ENCODE measurements at places on chromosomes 3 and 15.

DNA sequence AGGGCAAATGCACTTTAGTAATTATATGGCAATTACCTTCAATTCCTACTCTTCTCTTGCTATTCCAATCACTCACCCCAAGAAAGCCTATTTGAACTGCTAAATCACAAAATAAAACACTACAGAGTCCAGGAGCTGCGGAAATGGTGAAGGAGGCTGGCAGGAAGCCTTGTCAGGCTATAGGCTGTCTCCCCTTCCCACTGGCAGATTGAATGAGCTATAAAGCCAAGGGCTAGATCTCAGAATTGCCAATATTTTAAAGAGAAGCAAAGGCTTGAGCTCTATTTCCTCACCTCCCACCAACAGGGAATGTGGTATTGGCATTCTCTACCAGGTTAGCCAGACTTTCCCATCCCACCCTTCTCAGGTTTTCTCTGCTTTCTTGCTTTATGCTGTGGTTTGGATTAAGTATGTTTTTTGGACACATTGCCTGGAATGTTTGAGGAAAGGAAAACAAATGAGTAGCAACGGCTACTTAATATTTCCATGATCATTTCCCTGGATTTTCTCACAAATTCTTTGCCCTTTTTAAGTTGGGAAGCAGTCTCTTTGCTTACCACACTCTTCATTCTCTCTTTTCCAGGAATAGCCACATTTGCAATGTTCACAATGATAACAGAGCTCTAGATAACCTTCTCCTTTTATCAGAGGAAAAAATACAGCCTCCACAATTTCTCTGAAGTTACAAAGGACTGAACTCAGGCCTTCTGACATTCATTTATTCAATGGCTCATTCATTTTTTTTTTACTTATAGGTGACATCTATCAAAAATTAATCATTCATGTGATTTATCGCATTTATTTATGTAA, 1125.4 kb downstream of the ROBO1 start:
- no peak for DNase-seq

DNA sequence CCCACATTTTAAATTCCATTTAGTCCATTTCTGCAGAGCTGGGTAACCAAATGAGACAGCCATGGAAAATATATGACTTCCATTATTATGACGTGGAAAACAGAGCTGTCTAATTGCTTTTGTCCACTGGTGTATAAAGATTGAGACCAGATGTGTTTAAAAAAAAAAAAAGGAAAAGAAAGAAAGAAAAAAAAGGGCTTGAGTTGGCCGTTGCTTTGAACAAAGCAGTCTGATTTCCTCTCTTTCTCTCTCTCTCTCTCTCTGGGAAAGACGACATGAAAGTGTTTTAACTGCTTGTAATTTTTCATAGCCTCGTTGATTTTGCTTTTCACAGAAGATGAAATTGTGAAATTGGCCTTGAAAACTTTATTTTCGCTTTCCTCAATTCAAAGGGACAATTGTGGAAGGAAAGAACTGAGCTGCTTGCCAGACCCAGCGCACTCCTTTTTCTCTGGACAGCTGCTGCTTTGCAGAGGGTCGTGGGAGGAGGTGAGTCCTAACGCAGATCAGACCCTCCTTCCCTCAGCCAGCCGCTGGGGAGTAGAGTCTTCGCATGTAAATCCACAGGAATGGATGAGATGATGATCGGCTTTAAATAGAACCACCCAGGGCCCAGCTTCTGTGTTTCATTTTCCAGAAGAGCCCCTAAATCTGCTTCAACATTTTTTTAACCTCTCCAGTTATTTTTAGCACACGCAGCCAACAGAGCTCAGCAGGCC, 42.8 kb upstream of the UBE2E1 start:
- DNase-seq: no peak

GRCh38 chr3:121619691-121620090, 26.5 kb downstream of the FBXO40 start:
- DNase-seq: no peak

GRCh38 chr15:69789648-69790393, 307.9 kb downstream of the TLE3 start:
- no peak for DNase-seq

DNA sequence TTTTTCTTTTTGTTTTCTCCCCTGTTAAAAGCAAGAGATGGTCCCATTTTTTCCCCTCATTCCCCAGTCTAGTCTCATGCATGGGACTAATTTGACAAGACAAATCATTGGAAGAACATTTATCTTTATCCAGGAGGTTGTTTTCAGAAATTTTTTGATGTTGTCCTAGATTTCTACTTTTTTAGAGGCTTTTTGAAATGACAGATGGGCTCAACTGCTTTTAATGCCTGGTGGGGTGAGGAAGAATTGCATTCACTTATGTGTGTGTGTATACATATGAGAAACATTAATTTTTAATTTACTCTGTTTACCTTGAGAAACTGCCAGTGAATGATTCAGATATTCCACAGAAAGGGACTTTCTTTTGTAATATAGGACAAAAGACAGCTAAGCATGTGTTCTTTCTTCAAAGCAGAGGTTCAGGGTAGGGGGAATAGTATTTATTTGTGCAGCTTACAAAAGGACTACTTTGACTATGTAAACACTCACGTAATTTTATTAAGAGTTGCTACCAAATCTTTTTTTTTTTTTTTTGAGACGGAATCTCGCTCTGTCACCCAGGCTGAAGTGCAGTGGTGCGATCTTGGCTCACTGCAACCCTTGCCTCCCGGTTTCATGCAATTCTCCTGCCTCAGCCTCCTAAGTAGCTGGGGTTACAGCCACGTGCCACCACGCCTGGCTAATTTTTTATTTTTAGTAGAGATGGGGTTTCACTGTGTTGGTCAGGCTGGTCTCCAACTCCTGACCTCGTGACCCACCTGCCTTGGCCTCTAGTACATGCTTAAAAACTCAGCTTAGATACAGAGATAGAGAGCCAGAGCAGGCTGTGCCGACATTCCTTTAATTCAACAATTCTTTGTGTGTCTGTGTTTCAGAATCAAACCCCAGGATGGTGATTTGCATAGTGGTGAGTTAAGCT, 130.1 kb upstream of the RARB start:
- no peak for DNase-seq

- DNase-seq: no peak
These were observed 30.2 kb downstream of the CSPG4 start for GRCh38 chr15:75682181-75683135.

- no peak for DNase-seq
These were observed 43.9 kb downstream of the DGKG start for GRCh38 chr3:186318135-186318534.

DNA sequence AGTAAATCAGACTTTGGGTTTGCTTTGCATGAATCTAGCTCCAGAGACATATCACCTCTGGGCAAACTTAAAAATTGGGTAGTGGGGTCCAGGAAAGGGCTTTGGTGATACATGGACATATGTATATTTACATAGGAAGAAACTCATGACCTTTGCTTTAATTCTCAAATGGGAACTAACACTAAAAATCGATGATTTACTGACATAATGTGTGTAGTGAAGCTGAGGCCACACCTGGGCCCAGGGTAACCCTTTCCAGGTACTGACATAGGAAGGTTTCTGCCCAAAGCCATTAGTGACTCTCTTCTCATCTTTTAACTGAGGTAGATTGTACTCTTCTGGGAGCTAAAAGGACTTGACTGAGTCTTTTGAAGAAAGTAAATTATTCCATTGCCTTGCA, 411.2 kb upstream of the TBL1XR1 start:
- no peak for DNase-seq

GRCh38 chr3:31636694-31637442, 104.1 kb downstream of the STT3B start:
- DNase-seq: no peak

- DNase-seq: no peak
These were observed 83.2 kb upstream of the WNT5A start for GRCh38 chr3:55570271-55570711.

DNA sequence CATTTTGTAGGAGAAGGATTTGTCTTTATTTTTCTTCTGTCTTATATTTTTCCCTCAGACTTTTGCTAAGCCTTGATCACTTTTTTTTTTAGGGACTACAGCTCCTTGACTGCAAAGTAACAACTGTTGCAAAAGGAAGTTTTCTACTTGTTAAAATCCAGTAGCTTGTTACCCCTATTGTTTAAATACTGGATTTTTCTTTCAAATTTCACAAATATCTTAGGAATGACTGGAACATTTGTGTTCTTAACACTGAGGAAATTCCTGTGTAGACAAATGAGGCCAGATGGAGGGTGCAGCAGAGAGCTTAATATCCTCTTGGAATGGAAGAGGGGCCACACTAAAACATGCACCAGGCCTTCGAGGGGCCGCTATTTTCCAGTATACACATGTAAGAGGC, 3.2 kb upstream of the PGPEP1L start:
- DNase-seq: no peak

GRCh38 chr3:113272385-113272779, 61.0 kb downstream of the BOC start:
- no peak for DNase-seq

DNA sequence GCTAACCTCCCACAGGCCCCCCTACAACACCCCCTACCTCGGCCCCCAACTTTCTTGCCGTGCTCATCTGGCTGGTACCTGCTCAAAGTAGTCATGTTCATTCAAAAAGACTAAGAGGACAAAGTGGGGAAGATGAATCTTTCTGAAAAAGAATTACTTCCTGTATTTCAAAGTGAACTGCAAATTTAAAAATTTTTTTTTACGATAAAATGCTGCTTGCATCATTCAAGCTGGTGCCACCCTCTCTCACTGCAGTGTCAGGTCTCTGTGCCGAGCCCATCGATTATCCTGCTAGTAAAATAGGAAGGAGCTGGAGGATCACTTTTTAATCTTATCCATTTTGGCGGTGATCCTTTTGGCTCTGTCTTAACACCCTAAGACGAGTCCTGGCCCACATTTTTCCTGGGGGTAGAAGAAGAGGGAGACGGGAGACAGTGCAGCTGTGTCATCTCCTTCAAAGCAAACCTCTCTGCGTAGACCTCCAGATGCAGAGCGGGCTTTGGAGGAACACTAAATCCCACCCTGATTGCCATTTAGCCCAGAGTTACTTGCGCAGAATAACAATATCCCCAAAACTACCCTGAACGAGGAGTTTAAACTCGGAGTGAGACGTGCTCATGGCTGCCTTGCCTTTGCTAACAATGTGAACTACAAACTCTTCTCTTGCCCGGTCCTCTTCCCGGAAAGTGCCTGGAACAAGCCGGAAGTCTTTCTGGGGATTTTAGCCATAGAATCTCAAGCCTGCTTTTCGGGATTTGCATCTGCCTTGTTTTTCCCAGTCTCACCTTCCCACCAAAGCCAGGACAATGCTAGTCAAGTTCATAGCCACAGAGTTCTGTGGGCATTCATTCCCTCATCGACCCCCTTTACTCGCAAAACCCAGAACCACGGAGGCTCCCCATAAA, 66.2 kb upstream of the CGNL1 start:
- no peak for DNase-seq

GRCh38 chr3:120147072-120147871, 53.0 kb upstream of the GSK3B start:
- DNase-seq: peak; percentile 17

DNA sequence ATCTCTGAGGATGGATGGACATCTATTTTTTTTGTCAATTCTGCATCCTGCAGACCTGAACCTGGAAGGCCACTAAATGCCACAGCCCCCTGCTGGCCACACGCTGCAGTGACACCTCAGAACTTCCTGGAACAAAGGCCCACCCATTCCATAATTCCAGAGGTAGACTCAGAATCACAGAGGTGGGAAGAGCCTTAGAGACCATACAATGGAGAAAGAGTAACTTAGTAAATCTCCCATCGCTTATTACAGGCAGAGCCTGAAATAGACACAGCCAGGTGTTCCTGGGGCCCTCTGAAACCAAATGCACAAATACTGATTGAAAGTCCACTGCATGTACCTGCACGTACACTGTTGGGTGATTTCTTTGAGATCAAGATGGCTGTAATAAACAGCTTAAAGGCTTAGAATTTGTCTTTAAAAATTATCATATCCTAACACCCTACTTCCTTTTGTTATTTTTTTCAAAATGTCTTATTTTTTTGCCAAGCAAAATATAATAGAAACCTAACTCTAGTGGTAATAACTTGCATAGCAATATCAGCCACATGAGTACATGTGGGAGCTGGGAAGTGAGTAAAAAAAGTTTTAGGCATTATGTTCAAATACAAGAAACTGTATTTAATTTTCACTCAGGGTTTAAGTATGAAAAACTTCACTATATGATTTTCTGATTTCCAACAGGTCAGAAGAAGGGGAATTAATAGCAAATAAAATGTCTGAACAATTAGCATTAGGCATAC, 62.7 kb downstream of the EOMES start:
- DNase-seq: peak; percentile 14

GRCh38 chr3:128309026-128309425, 155.7 kb downstream of the EEFSEC start:
- no peak for DNase-seq

GRCh38 chr3:190345878-190346277, 23.6 kb upstream of the CLDN1 start:
- DNase-seq: no peak

- DNase-seq: no peak
These were observed 138.3 kb upstream of the FAM3D start for GRCh38 chr3:58804914-58805313.

DNA sequence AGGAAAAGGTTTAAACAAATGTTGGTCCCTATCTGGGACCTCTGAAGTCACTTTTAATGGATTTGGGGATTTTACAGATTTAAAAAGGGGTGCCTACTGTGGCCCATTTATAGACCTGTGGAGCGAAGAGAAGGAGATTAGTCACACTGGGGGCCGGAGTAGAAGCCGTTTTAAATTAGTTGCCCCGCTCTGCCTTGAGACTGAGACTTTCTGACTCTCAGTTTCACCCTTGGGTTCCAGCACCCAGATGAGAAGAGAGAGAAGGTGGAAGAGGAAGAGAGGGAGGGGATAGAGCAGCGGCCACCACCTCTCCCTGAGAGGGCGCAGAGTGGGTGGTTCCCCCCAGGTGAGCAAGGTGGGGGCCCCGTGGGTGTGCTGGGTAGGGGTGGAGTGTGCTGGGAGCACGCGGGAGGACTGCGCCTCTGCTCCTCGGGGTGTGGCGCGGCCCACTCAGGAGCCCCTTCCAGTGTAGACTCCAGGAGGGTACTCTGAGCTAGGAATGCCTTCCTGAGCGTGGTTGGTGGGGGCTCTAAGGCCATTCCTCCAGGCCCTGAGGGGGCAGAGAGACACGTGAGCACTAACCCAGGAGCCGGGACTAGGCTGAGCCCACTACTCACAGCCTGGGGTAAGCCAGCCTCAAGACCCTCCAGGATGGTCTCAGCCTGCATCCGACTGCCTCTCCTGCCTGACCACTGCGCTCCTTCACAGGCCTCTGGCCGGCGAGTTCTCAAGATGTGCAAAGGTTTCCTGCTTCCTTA, 32.6 kb upstream of the RAB6B start:
- DNase-seq: no peak

GRCh38 chr3:116164039-116164438, 281.2 kb downstream of the LSAMP start:
- DNase-seq: no peak

- DNase-seq: no peak
These were observed 8.6 kb upstream of the TRIM59 start for GRCh38 chr3:160458151-160458550.

GRCh38 chr3:23701716-23702597, 103.8 kb upstream of the UBE2E1 start:
- DNase-seq: no peak

GRCh38 chr3:130854208-130854864, 39.5 kb upstream of the ATP2C1 start:
- DNase-seq: no peak
